Activated CD4-positive, alpha-beta T cell treated with anti-CD3 and anti-CD28 coated beads, Interleukin-2, amount 50 U/mL, for 24 hours (primary cell): ENCODE measurements at places on chromosomes 7 and 10.

GRCh38 chr10:114087655-114088054 lies 44.0 kb downstream of the ADRB1 start:
- no peak for DNase-seq

GRCh38 chr7:115763347-115763746 lies 267.2 kb downstream of the TFEC start:
- DNase-seq: no peak

DNA sequence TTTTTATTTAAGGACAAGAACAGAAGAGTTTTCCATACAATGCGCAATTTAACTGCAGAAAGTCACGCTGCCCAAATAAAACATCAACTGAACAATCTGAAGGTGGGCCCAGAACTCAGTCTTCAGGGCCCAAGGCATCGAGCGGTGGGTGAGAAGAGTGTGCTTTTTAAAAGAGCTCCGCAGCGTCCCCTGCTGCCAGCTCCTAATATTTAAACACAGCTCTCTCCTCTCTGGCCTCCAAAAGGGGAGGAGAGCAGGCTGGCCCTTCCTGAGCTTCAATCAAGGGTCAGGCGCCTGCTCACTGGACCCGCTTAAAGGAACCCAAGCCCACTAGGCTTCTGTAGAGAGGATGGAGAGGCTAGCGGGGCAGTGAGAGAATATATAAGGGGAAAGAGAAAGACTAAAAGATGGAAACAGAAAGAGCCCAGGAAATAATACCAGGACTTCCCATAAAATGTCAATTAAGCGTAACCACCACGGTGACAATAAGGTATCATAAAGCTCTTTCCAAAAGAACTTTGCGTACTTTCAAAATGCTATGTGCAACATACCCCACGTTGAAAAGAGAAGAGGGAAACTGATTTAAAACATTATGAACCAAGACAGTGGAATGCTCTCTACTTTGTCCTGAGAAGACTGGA lies 2.8 kb downstream of the FAM53B start:
- no peak for DNase-seq

DNA sequence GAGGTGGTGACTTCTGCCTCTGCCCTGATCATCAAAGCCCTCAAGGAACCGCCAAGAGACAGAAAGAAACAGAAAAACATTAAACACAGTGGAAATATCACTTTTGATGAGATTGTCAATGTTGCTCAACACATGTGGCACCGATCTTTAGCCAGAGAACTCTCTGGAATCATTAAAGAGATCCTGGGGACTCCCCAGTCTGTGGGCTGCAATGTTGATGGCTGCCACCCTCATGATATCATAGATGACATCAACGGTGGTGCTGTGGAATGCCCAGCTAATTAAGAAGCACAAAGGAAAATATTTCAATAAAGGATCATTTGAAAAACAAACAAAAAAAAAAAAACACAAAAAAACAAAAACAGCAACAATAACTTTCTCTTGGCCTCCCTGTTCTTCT lies 59.5 kb upstream of the TOMM7 start:
- no peak for DNase-seq

DNA sequence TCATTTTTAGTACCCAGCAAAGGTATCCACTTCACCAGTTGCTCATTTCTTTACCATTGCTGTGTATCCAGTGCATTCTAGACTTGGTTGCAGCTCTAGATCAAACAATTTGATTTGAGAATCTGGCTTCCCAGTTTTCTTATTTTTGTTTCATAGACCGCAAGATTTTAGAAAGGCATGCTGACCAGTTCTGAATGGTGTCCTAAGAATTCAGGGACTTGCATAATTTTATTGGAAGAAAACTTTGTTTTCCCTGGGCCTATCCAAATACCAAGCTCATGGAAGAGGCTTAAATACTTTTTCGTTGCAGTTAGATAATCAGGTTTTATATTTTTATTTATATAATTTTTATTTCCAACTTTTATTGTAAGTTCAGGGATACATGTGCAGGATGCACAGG lies 58.3 kb downstream of the BICC1 start:
- DNase-seq: no peak

DNA sequence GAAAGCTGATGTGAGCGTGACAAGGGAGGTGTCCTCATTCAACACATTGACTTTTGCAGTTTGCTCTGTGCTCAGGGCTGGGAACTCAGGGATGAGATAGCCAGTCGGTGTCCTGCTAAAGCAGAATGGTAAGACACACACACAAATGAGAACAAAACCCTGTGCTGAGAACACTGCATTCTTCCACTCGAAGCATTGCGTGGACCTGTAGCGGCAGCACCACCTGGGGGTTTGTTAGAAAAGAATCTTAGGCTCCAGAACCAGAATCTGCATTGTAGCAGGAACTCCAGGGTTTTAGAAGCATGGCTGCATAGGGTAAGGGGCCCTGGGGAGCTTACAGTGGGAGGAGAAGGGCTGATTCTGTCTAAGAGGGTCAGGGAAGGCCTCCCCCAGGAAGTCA lies 21.5 kb upstream of the OGDHL start:
- no peak for DNase-seq

GRCh38 chr7:20329389-20330238 lies 1.1 kb upstream of the ITGB8 start:
- DNase-seq: no peak

GRCh38 chr7:98944386-98944785 lies 66.1 kb downstream of the TRRAP start:
- DNase-seq: no peak

DNA sequence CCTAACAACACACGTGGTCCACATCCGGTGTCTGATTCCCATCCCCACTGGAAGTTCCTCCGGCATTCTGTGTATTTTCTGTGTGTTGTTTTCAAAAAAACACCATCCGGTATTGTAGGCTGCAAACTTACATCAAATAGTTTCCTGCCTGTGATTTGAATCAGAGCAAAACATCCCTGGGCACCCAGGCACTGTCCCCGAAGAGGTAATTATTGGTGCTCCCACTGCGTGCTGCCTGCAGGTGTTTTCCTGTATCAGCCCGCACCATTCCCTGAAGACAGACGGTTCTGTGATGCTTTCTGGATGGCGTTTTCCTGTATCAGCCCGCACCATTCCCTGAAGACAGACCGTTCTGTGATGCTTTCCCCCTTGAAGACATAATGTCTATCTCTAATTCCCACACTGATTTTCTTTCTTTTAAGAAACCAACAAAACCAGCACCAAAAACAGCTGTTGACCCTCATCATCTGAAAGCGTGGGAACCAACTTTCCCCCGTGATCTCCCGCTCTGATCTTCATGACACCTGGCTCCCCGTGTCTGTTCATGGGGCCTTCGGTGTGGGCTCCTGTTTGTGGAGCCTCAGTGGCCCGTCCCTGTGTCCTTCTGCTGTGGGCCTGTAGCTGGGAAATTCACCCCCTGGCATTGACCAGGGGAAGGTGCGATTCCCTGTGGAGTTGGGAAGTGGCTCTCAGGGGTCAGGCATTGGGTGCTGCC lies 205.3 kb downstream of the ADARB2 start:
- no peak for DNase-seq

- no peak for DNase-seq
Observed at GRCh38 chr7:118281196-118281595, 56.7 kb downstream of the ANKRD7 start.

- no peak for DNase-seq
Observed at GRCh38 chr7:24456526-24457218, 116.6 kb upstream of the PALS2 start.

GRCh38 chr10:33537066-33537465 lies 202.6 kb upstream of the NRP1 start:
- no peak for DNase-seq

- DNase-seq: no peak
Observed at GRCh38 chr7:93836116-93836515, 54.4 kb downstream of the TFPI2 start.

- DNase-seq: no peak
Observed at GRCh38 chr7:151711906-151712809, 164.8 kb downstream of the PRKAG2 start.

DNA sequence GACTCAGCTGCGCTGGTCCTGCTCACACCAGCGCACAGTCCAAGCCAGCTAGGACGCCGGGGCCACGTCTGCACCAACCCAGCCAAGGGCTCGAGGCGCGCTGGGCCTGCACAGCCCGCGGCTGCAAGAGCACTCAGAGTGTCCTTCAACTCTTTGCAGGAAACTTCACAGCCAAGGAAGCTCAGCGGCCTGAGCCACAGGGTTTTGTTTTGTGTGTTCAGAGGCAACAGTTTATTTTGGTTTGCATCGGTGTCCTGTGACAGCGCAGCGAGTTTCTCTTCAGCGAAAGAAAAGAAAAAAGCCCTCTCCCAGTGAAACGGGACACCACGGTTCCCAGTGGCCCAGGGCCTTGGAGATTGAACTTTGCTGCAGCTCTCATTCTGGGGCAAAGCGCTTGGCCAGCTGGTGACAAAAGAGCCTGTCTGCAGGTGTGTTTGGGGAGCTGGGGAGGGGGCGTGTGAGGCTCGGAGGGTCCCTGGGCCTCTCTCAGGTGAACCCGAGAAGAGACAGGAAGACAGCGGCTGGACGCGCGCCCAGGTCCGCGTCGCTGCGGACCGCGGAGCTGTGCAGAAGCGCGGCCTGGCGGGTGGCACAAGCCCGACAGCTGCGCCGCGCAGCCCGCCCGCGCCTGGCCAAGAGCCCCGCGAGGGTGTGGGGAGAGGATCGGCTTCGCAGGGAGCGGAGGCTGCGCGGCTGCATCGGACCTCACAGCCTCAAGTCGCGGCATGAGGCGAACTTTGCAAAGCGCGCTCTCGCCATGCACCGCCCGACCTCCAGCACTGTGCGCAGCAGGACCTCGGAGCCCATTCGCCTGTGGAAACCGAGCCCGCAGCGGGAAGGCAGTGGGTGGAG lies 922 bp downstream of the CXCL12 start:
- no peak for DNase-seq

DNA sequence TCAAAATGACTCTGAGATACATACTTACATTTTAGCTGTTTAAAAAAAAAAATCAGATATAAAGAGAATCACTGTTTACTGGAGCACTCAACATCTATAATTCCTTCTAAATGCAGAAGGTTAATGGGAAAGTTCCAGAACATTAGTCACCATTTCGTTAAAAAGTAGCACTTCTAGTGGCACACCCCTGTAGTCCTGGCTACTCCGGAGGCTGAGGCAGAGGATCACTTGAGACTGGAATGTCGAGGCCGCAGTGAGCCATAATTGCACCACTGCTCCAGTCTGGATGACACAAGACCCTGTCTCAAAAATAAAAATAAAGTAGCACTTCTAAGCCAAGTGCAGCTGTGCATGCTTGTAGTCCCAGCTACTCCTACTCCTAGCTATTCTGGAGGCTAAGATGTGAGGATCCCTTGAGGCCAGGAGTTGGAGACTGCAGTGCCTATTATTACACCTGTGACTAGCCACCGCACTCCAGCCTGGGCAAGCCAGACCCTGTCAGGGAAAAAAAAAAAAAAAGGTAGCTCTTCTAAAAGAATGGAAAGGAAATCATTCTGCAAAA lies 2.2 kb downstream of the FGFBP3 start:
- no peak for DNase-seq

DNA sequence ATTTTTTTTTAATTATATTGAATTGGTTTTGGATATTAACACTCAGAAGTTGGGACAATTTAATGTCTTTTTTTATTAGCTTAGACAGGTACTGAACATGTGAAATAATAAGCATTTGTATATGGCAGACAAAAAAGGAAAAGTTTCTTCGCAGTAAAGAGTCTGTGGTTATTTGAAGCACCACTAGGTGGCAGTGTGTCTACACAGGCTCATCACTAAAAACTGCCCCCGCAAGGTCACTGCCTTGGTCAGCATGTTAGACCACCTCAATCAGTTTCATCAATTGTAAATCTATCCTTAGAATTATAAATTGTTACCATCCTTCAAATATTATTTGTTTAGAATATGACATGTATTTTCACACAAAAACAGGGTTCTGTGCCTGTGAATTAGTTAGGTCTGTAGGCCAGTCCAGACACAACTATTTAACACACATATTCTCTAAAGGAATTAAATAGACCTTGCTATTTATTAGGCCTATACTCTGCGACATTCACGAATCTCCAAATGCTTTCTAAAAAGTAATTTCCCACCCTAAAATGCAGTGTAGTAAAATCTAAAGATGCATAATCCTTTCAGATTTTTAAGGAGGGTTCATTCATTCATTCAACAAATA lies 17.0 kb downstream of the PNLIPRP3 start:
- DNase-seq: no peak

DNA sequence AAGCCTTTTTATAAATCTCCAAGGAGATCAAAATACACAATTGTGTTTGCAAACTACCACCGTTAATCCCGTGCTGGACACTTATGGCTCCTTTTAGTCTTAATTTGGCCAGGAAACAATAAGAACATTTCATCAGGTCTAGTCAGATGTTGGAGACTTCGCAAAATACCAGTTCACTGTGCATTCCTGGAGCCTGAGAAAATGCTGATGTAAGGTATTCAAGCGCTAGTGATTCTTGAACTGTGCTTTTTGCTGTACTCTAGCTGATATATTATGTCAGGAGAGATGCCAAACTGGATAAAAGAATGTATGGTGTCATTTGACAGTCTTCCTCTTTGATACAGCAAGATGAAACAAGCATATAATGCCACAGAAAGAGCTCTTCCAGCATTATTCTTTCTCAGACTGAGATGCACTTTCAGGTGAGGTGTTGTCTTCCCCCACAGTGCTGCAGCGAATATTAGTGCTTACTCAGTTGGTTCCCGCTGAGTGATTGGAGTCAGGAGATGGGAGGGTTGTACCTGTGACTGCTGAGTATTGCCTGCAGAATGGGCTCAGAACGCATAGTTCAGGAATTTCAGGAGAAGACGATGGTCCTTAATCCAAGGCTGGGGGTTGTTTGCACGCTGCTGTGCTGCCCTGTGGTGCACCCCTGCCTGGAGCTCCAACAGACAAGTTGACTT lies 59.2 kb downstream of the OGDH start:
- DNase-seq: no peak

DNA sequence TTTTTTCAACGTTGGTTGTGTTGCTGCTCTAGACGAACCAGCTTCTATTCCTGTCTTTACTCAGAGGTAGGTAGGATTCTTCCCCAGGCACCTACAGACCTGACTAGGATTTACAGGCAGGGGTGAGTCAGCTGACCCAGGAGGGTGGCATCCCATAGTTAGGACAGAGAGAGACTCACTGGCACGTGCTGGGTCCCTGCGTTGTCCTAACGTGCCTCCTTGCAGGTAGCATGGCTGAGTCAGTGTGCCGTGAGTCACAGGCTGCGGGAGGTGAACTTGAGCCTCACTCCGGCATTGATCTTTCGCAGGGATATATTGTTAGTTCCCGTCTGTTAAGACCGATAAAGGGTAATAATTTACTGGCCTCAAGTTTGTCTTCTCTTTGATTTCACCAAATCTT lies 96.5 kb downstream of the PFKFB3 start:
- DNase-seq: no peak
